ENCODE measurements at places on chromosomes 16 and 17. TPM values are rescaled to one million over a fixed set of nuclear protein-coding genes. Genes with fewer than 3 reads are reported as not detected.

Gene ABCC11
- 0.88 TPM for total RNA-seq

Gene MMP2
- 107 TPM for total RNA-seq

DNA sequence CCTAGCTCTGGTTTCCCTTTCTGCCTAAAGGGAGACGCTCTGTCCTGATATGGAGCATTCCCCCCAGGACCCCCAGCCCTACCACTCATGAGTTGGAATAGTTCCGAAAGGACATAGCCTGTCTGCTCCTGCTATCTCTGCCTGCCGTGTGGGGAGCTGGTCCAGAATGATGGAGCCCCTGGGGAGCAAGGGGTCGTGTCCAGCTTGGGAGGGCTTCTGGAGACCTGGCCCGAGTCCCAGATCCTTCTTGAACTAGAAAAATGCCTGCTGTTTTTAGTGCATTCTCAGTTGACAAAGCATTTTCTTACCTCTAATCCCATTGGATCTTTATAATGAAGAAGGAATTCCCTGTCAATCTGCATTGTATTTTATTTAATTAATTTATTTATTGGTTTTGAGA is 9.1 kb upstream of the GRN start:
- no peak for DNase-seq

DNA sequence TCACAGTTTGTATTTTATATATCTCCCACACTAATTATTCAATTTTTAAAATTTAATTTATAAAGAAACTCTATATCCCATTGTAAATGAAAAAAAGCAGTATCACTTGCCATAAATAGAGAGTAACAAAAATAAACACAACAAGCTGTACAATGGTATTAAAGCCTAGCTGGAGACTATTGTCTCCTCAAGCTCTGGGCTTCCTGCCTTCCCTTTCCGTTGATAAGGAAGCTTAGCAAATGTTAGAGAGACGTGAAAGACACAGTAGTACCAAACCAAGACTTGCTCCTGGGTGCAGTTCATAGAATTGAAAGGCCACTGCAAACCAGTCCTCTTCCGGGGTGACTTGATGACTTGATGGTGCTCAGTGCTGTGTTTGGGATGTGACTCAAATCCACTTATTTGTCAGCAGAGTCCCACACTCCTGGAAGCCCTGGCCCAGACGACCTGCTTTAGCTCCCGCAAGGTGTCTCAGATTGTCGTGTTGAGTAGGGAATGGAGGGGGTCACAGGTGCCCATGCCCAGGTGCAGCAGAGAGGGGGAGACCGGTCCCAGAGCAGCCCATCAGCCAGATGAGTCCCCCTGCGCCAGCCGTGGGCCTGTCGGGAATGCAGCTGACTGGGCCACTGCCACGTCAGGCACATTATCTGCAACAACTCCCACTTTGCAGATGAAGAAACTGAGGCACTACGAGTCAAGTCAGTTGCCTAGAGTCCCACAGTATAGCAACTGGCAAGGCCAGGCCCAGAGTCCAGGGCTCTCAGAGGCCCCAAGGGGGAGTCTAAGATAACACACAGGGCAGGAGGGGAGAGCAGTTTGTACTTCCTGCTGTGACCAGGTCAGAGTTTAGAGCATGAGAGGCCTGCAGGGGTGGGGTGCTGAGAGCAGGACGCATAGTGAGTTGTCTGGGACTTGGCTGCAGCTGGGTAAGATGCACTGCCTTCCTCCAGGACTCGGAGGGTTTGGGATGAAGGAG is 40.5 kb downstream of the PSME3IP1 start:
- DNase-seq: no peak

DNA sequence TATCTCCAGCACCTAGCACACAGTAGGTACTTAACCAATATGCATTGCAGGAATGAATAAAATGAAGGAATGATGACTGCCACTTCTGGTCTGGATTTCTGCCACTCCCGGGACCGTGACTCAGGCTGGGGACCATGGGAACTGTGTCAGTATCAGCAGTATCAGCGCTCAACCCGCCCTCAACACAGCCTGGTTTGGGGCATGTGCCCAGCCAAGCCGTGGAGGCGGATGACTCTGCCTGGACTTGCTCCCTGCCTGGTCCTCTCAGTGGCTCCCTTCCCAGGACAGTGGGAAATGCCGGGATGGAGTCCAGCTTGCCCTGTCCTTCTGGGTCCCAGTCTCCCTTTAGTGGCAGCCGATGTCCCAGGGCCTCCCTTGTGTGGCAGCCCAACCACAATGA is 55.1 kb downstream of the SRCIN1 start:
- DNase-seq: no peak

DNA sequence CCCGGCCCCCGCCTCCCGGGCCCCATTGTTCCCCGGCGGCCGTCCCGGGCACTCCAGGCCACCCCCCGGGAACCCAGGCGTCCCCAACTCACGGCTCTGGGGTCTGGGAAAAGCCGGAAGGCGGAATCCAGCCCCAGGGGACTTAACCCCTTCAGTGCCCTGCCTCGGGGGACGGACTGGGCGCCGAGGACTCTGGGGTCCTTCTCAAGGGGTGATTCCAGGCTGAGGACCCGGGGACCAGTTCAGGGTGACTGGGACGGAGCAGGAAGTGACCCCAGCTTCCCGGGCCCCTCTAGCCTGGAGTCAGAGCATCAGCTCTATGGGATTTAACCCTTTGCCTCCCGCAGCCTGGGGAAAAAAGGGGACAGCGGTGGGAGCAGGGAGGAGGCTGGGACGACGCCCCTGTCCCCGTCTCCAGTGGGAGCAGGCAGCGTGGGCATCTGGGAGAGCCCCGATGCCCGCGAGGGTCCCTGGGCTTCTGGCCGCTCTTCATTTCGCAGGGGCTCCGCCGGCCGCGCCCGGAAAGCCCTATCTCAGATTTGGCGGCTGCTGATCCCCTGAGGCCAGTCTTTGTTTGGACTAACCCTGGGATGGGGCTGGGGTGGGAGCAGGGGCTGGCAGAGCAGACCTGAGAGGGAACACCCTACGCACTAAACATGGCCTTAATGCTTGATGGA is at the start of gene ZNF629:
TSS of gene ZNF629 (minus strand) at position 270 of the 677 bp plus-strand sequence. CDS start 2,723 bp downstream, outside the sequence.
- DNase-seq: peak; percentile 87

- no peak for DNase-seq
Observed at GRCh38 chr17:27283060-27283459, 10.9 kb upstream of the WSB1 start.

GRCh38 chr17:80297996-80298560 is 37.4 kb downstream of the RNF213 start:
- no peak for DNase-seq

GRCh38 chr17:83149761-83150251 is 70.4 kb downstream of the METRNL start:
- DNase-seq: peak; percentile 3

GRCh38 chr17:75411328-75412067 is 6.0 kb upstream of the GRB2 start:
- DNase-seq: no peak

GRCh38 chr16:9844361-9844760 is 337.9 kb downstream of the GRIN2A start:
- no peak for DNase-seq

Gene SYNGR3
- 1.4 TPM for total RNA-seq

- no peak for DNase-seq
Observed at GRCh38 chr16:53024045-53024444, 28.7 kb downstream of the CHD9NB start.
